ENCODE measurements at places on chromosomes 3 and 15.

GRCh38 chr3:44982817-44983216 lies 6.8 kb downstream of the EXOSC7 start:
- DNase-seq: no peak

DNA sequence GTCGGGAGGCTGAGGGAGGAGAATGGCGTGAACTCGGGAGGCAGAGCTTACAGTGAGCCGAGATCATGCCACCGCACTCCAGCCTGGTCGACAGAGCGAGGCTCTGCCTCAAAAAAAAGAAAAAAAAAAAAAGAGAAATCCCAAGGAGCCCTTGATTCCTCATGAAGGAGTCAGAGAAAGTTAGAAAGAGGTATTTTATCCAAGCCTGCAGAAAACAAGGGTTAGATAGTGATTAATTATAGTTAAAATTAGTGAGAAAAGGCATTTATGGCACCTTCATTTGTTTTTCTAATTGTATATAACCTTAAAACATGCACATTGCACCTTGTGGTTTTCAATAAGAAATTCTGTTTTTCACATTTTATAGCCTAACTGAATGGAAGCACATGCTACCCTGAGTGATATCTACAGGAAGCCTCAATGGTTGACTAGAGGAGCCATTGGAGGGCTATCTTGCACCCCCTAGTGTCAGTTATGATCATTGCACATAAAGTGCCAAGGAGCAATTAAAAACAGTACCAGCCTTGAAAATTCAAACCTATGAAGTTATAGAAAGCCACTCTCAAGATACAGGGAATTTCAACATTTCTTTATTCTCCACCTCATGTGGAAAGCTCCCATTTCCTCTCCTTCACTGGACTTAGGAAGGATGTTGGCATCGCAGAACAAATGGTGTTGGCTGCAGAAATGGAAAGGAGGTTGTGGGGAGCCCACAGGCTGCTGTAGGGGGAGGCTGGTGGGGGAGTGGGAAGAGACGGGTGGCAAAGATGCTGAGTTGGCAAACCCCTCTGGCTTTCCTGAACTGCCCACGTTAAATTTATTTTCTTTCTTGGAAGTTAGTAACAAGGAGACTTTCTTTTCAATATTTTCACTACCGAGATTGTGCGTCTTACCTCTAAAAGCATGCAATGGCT lies 48.5 kb downstream of the ITGA11 start:
- no peak for DNase-seq

- no peak for DNase-seq
Measured at GRCh38 chr3:185330238-185330637, 32.7 kb upstream of the MAP3K13 start.

DNA sequence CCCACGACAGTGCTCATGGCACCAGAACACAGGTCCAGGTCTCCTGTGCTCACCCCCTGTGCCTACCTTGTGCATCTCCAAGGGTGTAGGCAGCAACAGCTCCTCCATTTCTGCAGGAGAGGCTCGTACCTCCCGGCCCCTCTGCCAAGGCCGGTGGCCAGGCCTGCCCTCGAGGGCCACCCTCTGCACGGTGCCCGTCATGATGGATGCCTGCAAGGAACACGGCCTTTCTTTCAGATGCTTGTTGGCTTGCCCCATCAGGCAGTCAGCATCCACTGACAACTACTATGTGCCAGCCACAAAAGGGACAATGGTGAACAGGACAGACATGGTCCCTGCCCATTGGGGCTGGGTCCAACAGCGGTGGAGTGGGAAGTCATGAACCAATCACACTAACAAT lies 43.8 kb downstream of the GRIP2 start:
- DNase-seq: no peak

DNA sequence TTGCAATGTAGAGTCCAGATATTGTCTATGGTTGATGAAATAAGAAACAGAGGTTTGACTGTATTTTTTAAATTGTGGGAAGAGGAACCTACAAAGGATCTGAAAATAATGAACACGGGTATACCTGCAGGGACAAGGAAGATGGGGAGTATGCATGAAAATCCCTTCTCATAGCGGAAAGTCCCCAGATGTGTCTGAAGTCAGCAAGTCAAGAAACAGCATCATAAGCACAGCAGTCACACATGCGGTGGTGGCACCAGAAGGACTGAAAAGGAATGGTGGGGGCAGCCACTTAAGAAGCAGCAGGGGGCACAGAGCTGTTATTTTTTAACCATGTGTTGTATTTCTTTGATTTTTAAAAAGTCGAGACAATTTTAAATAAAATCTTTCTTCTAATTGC lies 4.7 kb downstream of the MRPS11 start:
- DNase-seq: no peak

DNA sequence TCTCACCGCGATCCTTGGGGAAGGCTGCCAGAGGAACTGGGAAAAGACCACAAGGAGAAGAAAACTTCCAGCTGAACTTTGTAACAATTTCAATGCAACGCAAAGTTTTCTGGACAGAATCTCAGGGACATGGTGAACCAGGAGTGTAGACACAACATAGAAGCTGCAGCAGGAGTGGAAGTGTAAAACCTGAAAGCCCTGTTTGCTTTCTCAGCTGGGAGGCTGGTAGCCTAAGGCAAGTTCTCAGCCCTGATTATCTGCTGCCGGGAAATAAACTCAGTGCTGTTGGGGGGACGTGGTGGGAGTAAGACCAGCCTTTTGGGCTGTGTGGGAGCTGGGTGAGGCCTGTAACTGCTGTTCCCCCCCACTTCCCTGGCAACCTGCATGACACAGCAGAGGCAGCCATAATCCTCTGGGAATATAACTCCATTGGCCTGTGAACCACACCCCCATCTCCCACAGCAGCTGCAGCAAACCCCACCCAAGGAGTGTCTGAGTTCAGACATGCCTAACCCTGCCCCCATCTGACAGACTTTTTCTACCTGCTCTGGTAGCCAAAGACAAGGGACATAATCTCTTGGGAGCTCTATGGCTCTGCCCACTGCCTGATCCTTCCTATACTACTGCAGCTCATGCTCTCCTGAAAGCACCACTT lies 106.7 kb downstream of the ZNF621 start:
- no peak for DNase-seq

DNA sequence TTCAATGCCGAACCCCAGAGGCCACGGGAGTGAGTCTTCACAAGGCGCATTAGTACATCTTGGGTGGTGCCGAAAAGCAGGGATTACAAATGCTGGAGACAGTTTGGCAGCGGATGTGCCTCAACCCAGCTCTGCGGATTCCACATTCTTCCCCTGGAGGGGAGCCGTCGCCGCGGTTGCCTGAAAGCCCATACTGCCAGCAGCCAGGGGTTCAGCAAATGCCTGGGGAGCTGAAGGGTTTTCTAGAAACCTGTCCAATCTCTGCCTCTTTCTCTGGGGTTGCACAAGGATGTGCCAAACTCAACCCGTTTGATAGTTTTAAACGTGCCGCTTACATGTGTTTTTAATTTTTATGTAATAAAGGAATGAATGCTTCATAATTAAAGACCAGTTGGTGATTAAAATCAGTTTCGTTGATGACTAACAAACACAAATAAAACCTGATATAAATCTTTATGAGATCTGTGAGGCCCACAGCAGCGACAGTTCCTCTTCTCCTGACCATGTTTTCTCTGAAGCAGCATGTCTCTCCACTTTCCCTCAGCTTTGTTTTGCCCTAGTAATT lies 74.6 kb upstream of the LEKR1 start:
- DNase-seq: no peak

GRCh38 chr3:87949189-87949878 lies 109.5 kb downstream of the CGGBP1 start:
- DNase-seq: no peak

DNA sequence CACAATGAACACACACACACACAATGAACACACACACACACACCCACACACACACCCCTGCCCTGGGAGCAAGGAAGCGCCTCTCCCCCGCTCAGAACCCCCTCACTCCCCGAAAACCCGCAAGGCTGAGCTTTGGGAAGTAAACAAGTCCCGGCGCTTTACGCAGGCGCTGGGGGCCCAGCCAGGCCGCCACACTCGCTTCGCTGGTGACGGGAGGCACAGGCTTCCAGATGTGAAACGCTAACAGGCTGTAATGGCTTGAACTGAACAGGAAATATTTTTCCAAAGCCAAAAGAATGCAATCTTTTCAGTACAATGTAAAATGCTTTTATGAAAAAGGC lies 122.7 kb upstream of the IGF1R start:
- DNase-seq: no peak

DNA sequence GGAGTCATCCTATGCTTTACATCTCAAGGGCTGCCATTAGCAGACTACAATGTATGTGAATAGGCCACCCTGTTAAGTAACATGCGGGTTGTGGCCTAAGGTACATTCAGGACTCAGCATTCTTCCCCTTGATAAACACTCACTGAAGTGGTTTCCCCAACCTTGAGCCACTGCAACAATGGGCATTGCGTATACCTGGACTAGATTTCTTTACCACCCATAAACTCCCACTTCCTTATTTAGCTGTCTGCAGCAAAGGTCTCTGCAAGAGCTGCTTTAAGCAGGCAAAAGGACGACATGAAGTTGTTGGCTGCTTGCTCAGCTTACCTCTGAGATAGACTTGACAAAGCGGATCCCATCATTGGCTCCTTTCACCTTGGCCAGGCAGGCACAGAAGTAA lies 16.2 kb downstream of the FYCO1 start:
- no peak for DNase-seq

- no peak for DNase-seq
Measured at GRCh38 chr3:15157441-15157840, 48.6 kb upstream of the CAPN7 start.

DNA sequence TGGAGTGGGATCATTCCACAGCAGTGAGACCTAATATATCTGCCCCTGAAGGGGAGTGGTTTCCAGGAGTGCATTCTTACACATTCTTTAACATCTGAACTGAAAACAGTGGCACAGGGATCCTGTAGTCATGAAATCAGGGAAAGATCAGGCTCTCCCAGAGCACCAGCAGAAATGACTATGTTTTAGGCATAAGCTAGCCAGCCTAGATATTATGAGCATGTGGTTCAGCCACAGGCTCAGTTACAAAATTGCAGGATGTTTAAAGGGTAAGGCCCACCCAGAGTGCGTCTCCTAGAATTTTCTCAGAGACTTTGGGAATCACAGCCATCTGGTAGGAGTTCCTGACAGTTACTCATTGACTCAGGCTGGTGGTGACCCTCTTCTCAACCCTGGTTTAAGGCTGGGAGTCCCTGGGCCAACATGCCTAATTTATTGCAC lies 20.9 kb downstream of the FSTL1 start:
- DNase-seq: no peak

DNA sequence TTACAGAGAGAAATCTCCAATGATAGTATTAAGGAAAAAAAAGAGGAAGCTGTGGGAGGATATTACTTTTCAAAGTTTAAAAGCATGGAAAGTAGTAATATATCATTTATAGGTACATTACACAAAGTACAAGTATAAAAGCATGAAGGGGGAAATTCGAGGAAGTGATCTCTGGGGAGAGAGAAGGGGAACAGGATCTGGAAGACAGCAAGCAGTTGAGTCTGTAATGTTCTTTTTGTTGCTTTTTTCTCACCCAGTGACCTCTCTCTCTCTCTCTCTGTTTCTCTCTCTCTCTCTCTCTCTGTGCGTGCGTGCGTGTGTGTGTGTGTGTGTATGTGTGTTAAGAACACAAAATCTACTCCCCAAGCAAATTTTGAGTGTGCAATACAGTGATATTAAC lies 10.2 kb downstream of the C3orf20 start:
- DNase-seq: no peak

- no peak for DNase-seq
Measured at GRCh38 chr3:105793040-105793439, 75.8 kb downstream of the CBLB start.

DNA sequence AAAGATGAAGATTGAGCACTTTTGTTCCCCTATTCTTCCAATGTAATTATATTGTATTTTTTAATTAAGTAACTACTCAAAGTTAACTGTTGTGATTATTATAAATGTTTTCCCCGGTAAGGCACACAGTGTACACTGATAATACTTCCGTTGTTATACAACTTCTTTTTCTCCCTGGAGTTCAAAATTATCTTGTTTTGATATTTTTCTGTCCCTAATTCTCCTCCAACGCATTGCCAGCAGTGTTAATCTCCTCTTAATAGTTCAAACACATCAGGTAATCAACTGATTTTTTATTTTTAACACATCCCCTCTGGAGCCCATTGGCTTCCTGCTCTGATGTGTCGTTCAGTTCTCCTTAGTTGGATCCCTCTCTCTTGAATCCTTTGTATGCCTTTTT lies 32.3 kb upstream of the MFSD1 start:
- DNase-seq: no peak

- DNase-seq: no peak
Measured at GRCh38 chr15:94041746-94042145, 189.6 kb upstream of the MCTP2 start.

- no peak for DNase-seq
Measured at GRCh38 chr15:42723068-42723467, 13.9 kb downstream of the CDAN1 start.

GRCh38 chr15:28043691-28044091 lies 55.4 kb downstream of the OCA2 start:
- DNase-seq: no peak

GRCh38 chr3:134933997-134934396 lies 138.9 kb downstream of the EPHB1 start:
- no peak for DNase-seq
